ENCODE measurements at places on chromosomes 7 and 10.

GRCh38 chr7:94687810-94688209 is 31.9 kb upstream of the SGCE start:
- no peak for DNase-seq

DNA sequence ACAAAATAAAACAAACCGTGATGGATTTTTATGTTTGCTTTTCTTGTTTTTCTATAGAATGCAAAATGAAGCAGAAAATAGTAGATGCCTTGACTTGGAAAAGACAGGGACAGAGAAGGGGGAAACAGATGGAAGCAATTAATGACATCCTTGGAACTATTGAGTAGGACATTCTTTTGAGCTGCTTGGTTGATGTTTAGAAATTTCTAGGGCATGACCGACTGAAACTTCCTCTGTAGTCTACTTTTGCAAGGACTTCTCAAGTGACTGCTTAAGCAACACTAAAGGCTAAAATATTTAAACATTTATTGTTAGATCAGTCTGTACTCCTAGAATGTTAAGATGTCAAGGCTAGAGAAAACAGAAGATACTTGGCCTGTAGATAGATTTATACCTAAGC is 49.4 kb downstream of the VCL start:
- no peak for DNase-seq

- no peak for DNase-seq
Measured at GRCh38 chr7:10128748-10129147, 844.9 kb upstream of the PHF14 start.

- DNase-seq, result no peak
Measured at GRCh38 chr10:118911363-118911762, 118.2 kb upstream of the NANOS1 start.

DNA sequence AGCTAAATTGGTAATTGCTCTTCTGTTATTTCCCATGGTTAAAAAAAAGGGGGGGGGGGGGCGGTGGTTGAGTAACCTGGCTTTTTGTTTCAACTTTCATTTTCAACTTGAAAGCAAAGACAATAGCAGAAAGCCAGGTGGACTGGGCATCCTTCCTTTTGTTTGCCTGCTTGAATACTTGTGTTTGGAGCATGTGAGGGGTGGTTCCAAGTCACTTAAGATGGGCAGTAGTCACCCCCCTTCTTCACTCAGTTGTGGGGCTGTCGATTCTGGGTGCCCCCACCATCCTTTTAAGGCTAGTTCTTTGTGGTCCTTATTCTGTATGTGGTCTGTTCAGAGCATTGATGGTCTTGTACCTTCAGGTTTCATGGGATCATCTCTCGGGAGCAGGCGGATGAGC is 165.6 kb upstream of the PRR15 start:
- no peak for DNase-seq

- no peak for DNase-seq
Measured at GRCh38 chr7:81534446-81534845, 235.4 kb downstream of the HGF start.

DNA sequence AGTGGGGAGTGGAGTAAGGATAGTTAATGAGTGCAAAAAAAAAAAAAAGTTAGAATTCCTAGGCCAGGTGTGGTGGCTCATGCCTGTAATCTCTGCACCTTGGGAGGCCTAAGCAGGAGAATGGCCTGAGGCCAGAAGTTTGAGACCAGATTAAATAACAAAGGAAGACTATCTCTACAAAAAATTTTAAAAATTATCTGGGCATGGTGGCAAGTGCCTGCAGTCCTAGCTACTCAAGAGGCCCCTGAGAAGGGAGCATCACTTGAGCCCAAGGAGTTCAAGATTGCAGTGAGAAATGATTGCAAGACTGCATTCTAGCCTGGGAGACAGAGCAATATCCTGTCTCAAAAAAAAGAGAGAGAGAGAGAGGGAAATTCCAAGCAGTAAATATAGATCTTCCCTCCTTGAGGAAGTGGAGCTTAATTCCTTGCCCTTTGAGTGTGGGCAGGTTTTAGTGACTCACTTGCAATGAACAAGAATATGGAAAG is 19.5 kb upstream of the CSTF2T start:
- DNase-seq, result no peak

DNA sequence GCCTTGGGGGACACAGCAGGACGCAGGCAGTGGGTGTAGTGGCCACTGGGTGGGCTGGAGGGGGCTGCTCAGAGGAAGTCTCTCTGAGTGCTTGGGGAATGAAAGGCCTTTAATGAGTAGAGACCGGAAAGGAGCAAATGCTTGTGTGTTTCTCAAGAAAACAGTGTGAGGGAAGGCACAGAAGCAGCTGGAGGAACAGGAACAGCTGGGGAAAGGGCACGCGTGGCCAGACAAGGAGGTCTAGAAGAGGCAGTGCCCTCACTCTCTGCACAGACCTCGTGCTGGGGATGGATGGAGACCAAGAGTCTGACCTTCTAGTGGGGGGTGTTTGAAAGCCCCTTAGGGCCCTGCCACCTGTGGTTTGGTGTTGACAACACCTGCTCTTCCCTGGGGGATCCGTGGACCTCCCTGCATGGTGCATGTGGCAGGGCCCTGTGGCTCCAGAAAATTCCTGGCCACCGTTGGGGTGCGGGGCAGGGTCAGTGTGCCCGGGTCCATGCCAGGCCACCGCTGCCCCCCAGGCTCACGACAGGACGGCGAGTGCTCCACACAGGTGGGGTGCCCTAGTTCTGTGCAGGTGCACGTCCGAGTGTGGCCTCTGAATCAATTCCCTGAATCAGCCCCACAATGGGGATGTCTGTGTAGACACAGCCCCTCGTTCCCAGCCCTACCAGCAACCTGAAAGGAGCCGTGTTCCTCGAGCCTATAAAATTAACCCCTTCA is 25.9 kb upstream of the FAM20C start:
- DNase-seq, result no peak

DNA sequence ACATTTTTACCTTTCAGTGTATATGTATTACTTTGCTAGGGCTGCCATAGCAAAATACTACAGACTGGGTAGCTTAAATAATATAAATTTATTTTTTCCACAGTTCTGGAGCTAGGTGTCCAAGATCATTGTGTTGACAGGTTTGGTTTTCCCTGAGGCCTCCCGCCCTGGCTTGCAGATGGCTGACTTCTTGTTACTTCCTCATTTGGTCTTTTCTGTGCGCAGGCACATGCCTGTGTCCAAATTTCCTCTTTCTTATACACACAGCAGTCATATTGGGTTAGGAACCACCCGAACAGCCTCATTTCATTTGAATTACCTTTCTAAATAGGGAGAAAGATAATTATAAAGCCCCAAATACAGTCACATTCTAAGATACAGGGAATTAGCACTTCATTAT is 521.6 kb upstream of the SORCS1 start:
- DNase-seq, result no peak

- DNase-seq, result no peak
Measured at GRCh38 chr7:136312592-136312991, 335.4 kb upstream of the MTPN start.

DNA sequence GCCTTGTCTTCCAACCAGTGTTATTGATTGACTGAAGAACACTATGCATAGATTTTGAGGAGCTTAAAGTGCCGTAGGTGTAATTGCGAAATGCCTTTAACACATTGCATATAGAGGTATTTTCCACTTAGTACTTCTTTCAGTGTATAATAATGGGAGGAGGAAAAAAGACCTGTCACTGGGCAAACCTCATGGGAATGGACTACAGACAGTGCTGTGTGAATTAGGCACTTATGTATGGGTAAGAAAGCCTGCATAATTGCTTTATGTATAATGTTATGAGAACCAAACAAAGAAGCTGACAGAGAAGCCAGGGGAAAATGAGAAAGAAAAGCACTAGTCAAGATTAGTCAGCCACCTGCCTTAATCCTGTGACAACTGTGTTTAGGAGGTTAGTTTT is 12.4 kb upstream of the SCRN1 start:
- DNase-seq, result no peak

DNA sequence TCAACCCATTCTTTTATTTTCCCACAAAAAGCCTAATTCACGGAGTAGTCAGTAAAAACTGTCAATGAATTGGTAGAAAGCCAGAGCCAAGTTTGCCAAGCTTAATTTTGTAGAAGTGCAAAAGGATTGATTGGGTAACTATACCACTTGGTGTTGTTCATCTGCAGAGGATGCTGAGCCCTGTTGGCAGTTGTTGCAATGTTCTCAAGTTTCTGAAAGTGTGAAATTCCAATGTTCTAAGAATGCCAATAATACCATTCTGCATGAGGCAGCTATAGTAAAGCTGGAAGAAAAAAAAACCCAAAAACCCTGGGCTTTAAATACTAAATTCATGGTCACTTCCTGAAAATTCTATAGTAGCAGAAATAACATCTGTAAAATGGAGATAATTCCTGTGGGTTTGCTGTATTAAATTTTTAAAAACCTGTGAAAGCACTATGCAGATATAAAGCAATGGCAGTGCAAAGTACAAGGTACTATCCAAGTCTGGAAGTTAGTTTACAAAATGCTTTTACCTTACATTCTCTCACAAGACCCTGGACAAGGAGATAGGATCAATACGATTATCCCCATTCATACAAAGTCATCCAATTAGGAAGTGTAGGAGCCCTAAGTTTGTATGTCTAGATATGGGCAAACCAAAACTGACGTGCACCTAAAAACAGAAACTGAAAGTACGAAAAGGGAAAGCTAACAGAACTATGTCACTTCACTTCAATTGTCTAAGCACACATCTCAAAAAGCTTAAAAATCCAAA is 6.0 kb upstream of the PON1 start:
- no peak for DNase-seq

GRCh38 chr7:96303686-96304443 is 18.0 kb downstream of the SLC25A13 start:
- no peak for DNase-seq

DNA sequence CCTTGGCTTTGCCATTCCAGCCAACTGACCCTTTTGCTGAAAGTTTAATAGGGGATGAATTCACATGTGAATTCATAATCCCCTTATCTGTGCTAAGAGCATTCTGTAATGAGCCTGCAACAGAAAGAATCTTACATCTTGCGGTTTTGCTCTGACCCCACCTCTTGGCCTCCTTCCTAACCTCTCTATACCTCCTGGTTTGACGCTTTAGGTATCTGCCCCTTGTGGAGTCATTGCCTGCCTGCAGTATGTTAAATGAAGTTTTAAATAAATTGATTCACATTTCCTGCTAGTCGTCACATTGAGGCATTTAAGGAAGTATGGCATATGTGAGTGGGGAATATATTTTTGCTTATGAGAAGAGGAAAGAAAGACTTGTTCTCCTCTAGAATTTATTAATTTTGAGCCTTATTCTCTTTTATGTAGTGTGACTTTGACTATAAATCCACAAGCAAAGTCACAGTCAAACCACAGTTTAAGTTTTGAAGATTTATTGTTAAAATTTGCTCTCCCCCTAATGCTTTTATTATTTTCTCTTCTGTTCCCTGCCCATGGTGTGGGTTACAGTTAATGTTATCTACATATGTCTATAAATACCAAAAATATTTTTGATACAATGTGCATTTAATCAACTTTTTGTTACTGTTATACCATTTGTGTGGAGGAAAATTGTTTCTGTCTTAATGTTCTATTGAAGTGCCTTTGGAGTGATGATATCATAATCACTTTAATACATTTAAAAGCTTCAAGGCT is 60.9 kb downstream of the LRMDA start:
- no peak for DNase-seq

DNA sequence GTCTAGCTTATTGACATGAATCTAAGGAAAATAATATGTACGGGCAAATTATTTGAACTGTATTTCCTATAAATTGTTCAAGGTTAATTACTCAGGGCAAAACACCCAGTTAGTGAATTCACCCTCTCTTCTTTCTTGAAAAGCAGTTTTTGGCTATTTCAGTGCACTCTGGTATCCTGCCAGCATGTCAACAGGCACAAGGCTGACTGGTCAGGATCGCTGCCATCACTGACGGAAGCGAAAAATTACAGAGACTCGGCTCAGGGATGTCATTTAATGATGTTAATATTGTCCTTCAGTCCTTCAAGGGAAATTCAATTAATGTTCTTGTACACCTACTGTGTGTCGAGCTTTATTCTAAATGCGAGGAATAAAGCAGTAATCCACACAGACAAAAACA is 28.3 kb upstream of the OLAH start:
- DNase-seq, result no peak

- no peak for DNase-seq
Measured at GRCh38 chr10:79399223-79399831, 46.1 kb downstream of the ZCCHC24 start.

- no peak for DNase-seq
Measured at GRCh38 chr7:116872026-116872425, 9.6 kb downstream of the CAPZA2 start.

DNA sequence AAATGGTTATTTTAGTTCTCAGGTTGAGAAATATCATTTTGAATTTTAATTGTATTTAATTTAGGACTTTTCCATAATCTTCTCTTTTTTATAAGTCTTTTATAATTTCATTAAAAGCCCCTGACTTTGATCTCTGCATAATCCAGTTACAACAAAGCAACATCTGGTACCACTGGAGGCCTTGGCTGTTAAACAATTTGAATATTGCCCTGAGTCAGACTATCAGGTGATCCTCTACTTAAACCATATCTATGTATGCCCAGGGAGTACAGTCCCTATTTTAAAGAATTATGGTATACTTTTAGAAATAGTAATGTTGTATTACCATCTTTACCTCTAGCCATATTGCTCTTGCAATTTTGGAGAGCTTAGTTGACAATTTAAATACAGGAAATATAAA is 119.1 kb downstream of the MAGI2 start:
- no peak for DNase-seq

GRCh38 chr7:105920766-105921165 is 42.3 kb upstream of the CDHR3 start:
- no peak for DNase-seq

DNA sequence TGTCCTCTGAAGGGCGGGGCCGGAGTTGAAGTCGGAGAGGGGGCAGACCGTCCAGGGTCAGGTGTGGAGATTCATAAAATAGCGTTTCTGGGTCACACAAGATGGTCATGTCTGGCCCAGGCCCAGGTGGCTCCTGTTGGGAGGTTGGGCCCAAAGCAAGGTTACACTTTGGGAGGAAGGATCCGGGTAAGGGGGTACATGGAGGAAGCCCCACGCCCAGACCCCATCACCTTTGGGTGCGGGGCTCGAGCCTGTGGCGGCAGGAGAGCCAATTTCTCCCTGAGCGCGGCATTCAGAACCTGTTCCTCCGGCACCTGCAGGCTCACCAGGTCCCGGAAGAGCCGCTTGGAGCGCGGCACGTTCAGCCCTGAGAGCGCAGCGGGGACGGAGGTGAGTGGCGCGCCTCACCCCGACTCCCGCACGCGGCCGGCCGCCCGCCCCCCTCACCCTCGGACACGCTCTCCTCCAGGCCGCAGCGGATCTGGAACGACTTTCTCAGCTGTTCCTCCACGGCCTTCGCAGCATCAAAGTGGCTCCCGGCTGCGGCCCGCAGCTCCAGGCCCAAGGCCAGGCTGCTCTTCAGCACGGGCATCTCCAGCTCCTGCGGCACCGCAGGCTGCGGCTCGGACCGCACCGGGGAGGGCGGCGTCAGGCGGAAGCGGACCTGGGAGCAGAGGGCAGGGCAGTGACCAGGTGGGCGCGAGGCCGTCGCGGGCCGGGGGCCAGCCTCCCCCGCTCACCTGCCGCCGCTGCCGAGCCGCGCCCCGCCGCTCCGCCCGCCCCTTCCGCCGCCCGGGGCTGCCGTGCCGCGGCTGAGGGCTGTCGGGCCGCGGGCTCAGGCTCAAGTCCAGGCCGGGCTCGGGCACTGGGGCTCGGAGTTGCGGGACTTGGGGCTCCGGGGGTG is 644 bp downstream of the PPP1R35 start:
- DNase-seq, result no peak
